ENCODE measurements at places on chromosomes 6 and 20.
A peak's percentile ranks its signal among the peaks of the same experiment; 100 is the strongest.

GRCh38 chr20:38969708-38970107 lies 7.6 kb downstream of the DHX35 start:
- DNase-seq: no peak

- no peak for DNase-seq
These were observed 10.6 kb downstream of the NFATC2 start for GRCh38 chr20:51531712-51532456.

DNA sequence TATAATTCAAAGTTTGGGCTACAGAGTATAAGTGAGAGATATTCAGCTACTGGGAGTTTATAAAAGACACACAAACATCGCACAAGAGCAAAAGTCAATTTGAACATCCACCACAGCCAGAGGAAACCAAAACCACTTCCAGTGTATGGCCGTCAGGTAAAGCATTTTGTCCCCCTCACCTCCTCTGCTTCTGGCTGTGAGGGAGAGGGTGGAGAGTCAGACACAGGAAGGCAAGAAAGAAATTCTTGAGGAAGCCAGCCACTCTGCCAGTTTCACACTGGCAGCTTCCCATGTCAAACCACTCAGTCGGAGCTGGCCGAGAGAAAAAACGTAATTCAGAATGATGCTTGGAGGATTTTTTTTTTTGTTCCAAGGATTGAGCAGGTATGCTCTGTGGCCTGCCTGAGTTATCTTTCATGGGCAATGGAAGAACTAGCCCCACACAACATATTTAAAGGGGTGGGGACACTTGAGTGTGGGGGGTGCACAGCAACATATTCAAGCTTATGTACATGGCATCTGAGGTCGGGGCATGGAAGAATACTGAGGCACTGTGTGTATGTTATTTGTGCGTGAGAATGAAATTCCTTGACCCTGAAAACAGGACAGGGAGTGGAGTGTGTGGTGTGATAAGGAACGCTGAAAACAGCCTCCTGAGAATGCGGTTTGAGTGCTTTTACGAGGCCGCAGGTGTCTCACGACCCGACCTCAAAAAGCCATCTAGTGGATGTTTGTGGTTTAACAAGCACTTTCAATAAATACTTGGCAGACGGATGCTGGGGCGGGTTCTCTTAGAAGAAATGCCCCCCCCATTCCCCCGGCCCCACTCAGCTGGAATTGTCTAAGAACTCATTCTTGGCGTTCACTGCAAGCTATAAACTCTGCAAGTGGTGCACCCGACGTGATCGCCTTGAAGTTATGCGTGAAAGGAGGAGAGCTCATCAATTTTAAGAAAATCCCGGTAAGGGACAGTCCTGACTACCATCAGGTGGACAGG lies 27.5 kb upstream of the ZBTB22 start:
- DNase-seq: peak; percentile 85

DNA sequence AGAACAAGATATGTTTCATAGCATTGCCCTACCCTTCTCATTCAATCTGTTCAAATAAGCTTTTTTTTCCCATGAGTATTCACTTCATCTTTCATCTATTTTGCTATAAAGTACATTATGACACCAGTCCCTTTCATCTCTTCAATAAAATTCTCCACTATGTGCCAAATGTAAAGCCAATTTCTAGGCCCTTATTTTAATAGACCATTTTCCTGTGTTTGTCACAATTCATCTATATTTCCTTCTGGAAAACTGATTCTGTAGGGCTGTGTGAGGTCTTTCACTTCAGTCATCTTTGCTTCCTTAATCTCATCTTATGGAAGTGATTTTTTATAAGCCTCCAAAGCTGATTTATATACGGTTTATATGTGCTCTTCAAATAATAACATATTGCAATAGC lies 992.4 kb upstream of the EYS start:
- DNase-seq: no peak

DNA sequence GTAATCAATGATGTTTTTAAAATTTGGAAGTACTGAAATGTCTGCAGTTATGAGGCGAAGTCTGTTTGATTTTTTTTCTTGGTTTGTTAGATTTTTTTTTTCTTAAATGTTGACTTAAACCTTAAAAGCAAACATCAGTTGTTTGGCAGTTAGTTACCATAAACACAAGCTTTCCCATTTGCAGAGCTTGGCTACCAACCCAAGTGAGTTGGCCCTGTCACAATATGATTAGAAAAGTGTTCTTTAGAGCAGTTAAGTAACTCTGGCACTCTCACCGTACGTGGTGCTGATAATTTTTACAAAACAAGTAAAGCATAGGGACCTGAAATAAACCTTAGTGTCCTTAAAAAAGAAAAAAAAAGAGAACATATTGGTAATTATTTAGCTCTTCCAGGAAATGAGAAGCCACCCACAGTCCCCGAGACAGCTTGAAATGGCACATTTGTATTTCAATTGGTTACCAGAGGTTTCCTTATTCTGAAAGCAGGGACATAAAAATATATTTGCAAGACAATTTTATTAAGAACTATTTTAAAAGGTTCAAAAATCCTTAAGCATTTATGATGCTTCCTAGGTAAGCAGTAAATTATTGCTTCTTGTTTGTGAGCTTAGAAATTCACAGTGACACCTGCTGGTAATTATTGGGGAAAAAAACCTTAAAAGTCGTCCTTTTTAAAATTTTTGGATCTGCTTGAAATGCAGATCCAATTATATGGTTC lies 3.9 kb downstream of the HEY2 start:
- peak; percentile 23 for DNase-seq

GRCh38 chr6:21999741-22000140 lies 297.1 kb downstream of the PRL start:
- no peak for DNase-seq

- DNase-seq: no peak
These were observed 10.7 kb downstream of the TBXT start for GRCh38 chr6:166156942-166157341.

GRCh38 chr20:62032609-62033368 lies 32.9 kb downstream of the TAF4 start:
- DNase-seq: no peak

GRCh38 chr6:119676230-119676629 lies 326.7 kb upstream of the MAN1A1 start:
- DNase-seq: no peak

GRCh38 chr20:1212607-1213396 lies 9.5 kb downstream of the C20orf202 start:
- peak; percentile 56 for DNase-seq

GRCh38 chr6:141653590-141653989 lies 479.1 kb upstream of the GJE1 start:
- no peak for DNase-seq

DNA sequence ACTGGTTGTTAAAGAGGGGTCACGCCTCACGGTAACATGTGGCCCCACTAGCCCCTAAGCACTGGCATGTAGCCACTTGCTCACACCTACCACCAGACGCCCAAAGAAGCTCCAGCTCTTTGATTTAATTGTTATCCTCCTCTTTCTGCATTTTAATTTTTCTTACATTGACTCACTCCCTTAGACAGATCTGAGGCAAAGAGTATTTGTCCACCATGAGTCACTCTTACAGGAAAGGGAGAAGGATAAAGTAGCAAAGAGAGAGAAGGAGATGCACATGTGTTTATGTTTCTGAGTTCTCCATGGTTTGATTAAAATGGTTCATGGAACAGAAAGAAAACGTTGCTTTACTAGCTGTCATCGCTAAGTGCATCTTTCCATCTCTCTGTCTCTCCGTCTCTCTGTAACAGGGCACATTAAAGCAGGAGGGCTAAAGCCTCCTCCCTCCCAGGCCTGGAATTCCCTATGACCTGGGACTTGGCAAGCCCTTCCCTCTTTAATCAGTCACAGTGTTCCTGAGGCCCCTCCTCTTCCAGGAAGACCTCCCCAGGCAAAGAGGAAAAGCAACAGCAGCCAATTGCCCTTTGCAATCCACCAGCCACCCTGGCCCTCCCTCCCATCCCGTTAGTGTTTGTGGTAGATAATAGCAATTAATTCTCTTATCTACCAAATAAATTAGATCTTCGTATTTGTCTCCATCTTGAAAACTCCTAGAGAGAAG lies 112.8 kb upstream of the TSHZ2 start:
- no peak for DNase-seq

DNA sequence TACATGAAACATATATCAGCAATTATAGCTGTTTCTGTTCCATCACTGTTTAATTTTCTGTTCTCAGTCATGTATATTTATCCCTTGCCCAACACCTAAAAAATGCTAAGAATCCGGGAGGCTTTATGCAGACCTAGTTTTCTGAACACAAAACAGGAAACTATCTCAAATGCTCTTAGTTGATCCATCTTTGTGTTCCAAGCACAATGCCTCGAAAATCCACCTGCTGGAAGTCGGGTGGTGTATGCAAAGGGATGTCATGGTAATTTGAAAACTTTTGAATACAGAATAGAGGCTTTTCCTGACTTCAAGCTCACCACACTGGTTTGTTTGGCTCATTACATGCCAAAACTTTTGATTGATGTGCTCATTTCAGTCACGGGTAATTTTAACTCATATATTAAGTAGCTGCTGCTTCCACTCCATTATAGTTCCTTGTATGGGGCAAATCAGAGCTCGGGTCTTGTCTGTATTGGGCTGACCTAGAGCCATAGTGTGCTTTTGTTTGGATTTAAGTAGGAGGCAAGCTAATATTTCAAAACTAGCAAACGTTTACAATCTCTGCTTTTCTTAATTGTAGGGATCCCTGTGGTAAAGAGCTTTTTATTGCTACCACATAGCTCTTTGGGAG lies 646.5 kb upstream of the EPHA7 start:
- no peak for DNase-seq

DNA sequence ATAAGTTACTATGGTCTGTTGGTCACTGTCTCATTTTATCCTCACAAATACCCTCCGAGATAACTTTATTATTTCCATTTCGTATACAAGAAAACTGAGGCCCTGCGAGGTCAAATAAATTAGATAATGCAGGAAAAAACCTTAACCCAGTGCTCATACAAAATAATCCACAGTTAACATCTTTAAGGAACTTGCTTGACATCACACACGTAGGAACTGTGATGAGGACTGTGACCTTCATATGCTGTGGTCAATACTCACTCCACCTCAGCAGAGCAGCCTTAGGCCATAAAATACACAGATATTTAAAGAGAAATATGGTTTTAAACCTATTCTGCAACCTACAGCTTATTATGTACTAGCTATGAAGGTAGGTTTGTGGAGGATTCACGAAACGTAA lies 34.3 kb downstream of the PRDM1 start:
- no peak for DNase-seq

DNA sequence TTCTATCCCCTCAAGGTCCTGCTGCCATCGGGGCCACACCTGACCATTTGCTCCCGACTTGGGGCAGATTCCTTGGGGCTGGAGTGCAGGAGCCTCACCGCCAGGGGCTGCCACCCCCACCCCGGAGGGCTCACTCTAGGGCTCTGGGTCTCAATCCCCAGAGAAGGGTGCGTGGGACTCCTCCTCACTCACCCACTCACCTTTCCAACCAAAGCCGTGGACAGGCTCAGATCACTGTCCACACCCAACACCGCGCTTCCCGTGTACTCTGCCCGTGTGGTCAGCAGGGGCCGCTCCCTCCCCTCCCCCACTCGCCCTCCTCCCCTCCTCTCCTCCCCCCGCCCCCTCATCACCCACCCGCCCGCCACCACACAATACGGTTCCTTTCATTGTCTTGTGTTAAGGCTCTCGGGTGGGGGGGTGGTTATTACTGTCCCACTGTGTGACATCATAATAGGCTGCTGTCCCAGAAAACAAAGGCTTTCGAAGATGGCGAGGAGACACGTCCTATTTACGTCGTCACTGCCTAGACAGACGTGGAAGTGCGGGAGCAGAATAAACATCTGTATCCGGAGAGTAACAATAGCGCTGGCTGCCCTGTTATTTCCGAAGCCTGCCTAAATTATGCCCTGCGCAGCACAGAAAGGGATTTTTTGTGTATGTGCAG lies 85.8 kb downstream of the YTHDF1 start:
- no peak for DNase-seq

GRCh38 chr6:161091151-161091550 lies 99.6 kb downstream of the MAP3K4 start:
- DNase-seq: no peak

GRCh38 chr6:26394289-26394688 lies 7.8 kb upstream of the BTN3A1 start:
- no peak for DNase-seq

- no peak for DNase-seq
These were observed 33.8 kb upstream of the IER3 start for GRCh38 chr6:30778001-30778635.

DNA sequence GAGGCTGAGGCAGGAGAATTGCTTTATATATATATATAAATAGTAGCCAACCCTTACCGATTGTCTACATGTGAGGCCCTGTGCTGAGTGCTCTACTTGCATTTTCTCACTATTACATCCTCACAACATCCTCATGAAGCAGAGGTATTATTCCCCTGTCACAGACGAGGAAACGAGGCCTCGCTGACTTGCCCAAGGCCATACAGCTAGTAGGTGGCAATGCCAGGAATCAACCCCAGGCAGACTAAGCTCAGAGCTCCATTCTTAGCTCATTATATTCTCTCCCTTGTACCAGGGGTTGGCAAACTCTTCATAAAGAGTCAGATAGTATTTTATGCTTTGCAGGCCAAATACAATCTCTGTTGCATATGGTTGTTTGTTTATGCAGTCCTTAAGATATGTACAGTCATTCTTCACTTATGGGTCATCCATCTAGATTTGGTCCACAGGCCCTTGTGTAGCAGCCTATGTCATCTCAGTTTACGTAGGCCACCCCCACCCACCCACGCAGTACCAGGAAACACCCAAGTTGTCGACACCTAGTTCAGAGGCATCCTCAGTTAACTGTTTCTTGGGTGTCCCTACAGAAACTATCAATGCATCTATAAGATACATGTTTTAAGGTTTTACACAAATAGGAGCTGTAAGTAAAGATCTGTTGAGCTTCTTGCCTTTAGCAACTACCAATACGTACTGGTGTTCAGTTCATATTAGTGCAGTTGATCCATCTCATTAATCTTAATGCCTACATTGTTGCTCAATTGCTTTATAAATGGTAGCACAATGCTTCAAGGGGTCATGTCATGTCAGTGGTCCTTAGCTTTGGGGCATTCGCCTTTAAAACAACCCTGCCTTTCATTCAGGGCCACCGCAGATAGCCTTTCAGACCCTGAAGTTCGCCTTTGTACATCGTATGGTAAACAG lies 3.0 kb downstream of the CASS4 start:
- DNase-seq: peak; percentile 37

- no peak for DNase-seq
These were observed 19.5 kb downstream of the KATNA1 start for GRCh38 chr6:149628875-149629510.

All from central memory CD4-positive, alpha-beta T cell (primary cell).